ENCODE measurements at places on chromosomes 1 and 21. TPM values are rescaled to one million over a fixed set of nuclear protein-coding genes. Genes with fewer than 3 reads are reported as not detected.

GRCh38 chr1:30526652-30527345 is 196.6 kb downstream of the MATN1 start:
- no peaks in the 10 kb centered on the region for H3K4me1 ChIP-seq
- H3K27ac ChIP-seq: no peak overlapping the region
- H3K36me3 ChIP-seq: no peaks in the 10 kb centered on the region
- no peak for DNase-seq

CFAP57 gene
- total RNA-seq: 0.14 TPM

GRCh38 chr1:242824435-242824834 is 299.9 kb upstream of the PLD5 start:
- H3K36me3 ChIP-seq: no peaks in the 10 kb centered on the region
- no peak overlapping the region for H3K27ac ChIP-seq
- no peaks in the 10 kb centered on the region for H3K4me1 ChIP-seq
- DNase-seq: no peak
- H3K4me3 ChIP-seq: no peak overlapping the region

DDX20 gene
- 13.3 TPM for total RNA-seq

SELL gene
- total RNA-seq: 362 TPM

DNA sequence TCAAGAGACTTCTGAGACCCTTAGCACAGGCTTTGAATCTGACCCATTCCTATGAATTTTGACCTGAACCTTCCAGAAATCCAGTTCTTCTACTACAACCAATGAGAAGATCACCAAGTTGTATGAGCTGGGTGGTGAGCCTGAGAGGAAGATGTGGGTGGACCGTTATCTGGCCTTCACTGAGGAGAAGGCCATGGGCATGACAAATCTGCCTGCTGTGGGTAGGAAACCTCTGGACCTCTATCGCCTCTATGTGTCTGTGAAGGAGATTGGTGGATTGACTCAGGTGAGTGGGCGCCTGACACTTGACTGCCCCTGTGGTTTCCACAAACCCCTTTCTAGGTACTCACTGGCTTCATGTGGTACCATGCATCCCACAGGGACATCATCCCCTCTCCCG is 20.0 kb upstream of the PIGV start:
- H3K4me3 ChIP-seq: no peak overlapping the region
- H3K27ac ChIP-seq: peak overlapping the region; percentile 65
- no peak for DNase-seq
- H3K4me1 ChIP-seq: peaks cover 28% of the 10 kb centered on the region

ILDR2 gene
- total RNA-seq: 9.1 TPM

- H3K27me3 ChIP-seq: no peaks in the 10 kb centered on the region
- no peak overlapping the region for H3K27ac ChIP-seq
- H3K36me3 ChIP-seq: no peaks in the 10 kb centered on the region
- H3K4me3 ChIP-seq: no peak overlapping the region
- no peak for DNase-seq
Observed at GRCh38 chr1:89971600-89971999, 23.3 kb upstream of the ZNF326 start.

DNA sequence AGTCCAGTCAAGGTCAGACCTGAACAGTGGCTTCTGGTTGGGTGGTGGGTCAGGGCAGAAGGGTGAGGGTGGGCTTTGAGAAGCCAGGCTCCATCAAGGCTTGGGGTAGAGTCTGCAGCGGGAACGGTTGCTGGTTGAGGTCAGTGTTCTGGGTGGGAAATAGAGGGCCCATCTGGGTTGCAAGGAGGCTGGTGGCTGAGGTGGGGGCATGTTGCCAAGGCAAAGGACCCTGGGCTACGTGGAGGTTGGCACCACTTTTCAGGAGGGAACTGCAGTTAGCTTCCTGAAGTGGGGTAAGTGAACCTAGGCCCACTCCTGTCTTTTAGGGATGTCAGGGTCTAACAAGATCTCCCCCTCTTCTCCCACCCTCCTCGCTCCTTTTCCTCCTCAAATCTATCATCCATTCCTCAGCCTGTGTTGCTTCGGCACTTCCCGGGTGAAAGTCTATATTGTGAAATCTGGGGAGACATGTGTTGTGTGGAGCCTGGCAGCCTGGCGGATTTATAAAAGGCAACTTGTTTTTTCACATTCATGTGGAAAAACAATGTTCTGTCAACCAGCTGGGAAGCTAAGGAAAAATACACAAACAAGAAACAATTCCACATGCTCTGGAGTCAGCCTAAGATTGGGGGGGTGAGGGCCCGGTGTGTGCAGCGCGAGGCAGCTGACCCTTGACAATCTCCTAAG is 1.5 kb downstream of the IL22RA1 start:
- H3K27ac ChIP-seq: no peak overlapping the region
- H3K36me3 ChIP-seq: no peaks in the 10 kb centered on the region
- no peaks in the 10 kb centered on the region for H3K27me3 ChIP-seq
- no peak for DNase-seq

PDC gene
- not detected for total RNA-seq

DNA sequence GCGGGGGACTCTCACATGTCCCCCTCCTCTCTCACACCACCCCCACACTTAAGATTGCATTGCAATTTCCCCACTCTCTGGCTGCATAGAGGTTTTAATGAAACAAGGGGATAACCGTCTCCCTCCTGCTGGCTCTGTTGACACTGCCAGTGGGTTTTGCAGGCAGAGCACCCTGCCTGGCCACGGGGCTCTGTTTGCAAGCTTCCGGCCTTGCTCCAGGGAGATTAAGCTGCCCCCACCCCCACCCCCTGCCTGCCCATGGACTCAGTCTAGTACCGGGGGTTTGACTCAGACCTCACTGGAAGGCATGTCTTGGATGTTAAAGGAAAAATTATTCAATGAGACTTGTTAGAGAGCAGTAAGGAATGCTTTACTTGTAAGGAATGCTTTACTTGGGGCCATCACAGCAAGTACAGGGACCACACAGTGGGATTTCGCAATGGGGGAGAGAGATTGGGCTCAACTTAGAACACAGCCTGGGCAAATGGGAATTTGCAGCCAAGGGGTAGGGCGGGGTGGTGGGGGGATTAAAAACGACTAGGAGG is 101.0 kb downstream of the AJAP1 start:
- H3K4me3 ChIP-seq: no peak overlapping the region
- no peaks in the 10 kb centered on the region for H3K36me3 ChIP-seq
- H3K27ac ChIP-seq: no peak overlapping the region
- no peak for DNase-seq

- DNase-seq: no peak
- no peak overlapping the region for H3K27ac ChIP-seq
- no peaks in the 10 kb centered on the region for H3K36me3 ChIP-seq
Observed at GRCh38 chr21:37276377-37276776, 9.2 kb upstream of the VPS26C start.

PROK1 gene
- not detected for total RNA-seq

GRCh38 chr1:242162140-242162539 is 163.2 kb upstream of the MAP1LC3C start:
- H3K36me3 ChIP-seq: no peaks in the 10 kb centered on the region
- H3K27ac ChIP-seq: no peak overlapping the region
- DNase-seq: no peak
- H3K4me3 ChIP-seq: no peak overlapping the region
- peaks cover 3% of the 10 kb centered on the region for H3K27me3 ChIP-seq

F13B gene
- not detected for total RNA-seq

SIK1 gene
- total RNA-seq: 5.1 TPM

ITLN2 gene
- not detected for total RNA-seq

CD84 gene
- 9.2 TPM for total RNA-seq

- no peak for DNase-seq
- no peaks in the 10 kb centered on the region for H3K4me1 ChIP-seq
- H3K36me3 ChIP-seq: no peaks in the 10 kb centered on the region
- H3K27ac ChIP-seq: no peak overlapping the region
Observed at GRCh38 chr1:64116537-64116936, 86.9 kb upstream of the UBE2U start.

CTSE gene
- total RNA-seq: not detected

- H3K4me1 ChIP-seq: no peaks in the 10 kb centered on the region
- DNase-seq: no peak
- no peaks in the 10 kb centered on the region for H3K36me3 ChIP-seq
- H3K4me3 ChIP-seq: no peak overlapping the region
- H3K27me3 ChIP-seq: peaks cover 13% of the 10 kb centered on the region
Observed at GRCh38 chr1:33997127-33998036, 133.5 kb downstream of the HMGB4 start.

S100PBP gene
- total RNA-seq: 31.2 TPM

DNA sequence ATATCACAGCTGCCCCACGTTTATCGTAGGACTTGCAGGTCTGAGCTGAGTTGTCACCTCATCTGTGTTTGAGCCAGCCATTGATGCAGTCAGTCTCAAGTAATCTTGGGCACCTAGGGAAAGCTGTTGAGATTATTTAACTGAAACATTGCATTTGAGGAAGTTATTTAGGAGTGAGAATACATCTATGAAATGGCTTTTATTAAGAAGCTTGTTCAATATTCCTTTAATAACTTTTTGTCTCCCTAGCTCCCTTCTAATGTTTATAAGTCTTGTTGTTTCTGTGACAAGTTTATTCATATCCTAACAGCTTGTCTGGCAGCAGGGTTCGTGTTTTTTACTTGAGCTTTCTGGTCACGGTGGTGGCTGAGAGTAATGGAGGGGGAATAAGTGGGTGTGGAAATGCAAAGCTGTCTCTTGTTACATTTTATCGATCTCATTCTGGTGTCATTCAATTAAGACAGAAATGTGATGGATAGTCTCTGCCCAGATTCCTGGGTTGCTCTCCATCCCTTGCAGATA is 555.9 kb downstream of the USP25 start:
- H3K4me1 ChIP-seq: no peaks in the 10 kb centered on the region
- H3K36me3 ChIP-seq: no peaks in the 10 kb centered on the region
- no peak for DNase-seq

WNT9A gene
- total RNA-seq: not detected

DNA sequence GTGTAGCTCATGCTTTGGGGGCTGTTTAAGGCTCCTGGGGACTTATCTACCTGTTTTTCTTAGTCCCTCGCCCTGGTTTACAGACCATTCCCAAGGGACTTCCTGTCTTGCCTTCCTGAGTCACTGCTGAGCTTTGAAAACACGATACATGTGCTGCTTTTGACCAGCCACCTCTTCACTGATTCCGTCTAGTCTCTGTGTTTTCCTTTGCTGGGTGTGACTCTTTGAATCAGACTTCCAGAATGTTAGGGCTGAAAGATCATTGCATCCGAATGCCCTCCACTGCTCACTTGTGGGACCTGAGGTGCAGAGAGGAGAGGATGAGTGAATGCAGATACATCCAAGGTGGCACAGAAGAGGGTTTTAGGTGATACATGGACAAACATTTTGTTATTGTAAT is 35.4 kb upstream of the CITED4 start:
- no peak overlapping the region for H3K27ac ChIP-seq
- peaks cover 2% of the 10 kb centered on the region for H3K4me1 ChIP-seq
- H3K36me3 ChIP-seq: no peaks in the 10 kb centered on the region
- no peak for DNase-seq
- H3K4me3 ChIP-seq: no peak overlapping the region

Measured in activated naive CD4-positive, alpha-beta T cell treated with anti-CD3 and anti-CD28 coated beads for 36 hours (primary cell).